NCI-H1092 (cell line): ENCODE measurements at places on chromosomes 2 and 18.
A peak's percentile ranks its signal among the peaks of the same experiment; 100 is the strongest.

DNA sequence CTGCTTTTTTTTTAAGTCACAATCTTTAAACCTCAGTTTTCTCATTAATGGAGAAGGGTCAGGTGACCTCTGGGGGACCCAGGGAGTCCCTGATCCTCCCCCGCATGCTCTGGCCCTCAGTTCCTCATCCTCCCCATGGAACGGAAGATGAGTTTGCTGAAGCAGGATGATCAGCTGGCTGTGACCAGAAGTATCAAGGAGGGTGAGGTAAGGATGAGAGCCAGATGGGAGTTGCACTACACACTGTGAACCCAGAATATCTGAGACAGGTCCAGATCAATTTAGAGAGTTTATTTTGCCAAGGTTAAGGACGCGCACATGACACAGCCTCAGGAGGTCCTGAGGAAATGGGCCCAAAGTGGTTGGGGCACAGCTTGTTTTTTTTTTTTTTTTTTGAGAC is 3.8 kb downstream of the CATIP start:
- DNase-seq = no peak

- DNase-seq = peak; percentile 91
Measured at GRCh38 chr18:60372596-60372995, at the start of gene MC4R. Gene MC4R (minus strand): TSS chr18:60372775. CDS start chr18:60372349, 426 bp downstream.

DNA sequence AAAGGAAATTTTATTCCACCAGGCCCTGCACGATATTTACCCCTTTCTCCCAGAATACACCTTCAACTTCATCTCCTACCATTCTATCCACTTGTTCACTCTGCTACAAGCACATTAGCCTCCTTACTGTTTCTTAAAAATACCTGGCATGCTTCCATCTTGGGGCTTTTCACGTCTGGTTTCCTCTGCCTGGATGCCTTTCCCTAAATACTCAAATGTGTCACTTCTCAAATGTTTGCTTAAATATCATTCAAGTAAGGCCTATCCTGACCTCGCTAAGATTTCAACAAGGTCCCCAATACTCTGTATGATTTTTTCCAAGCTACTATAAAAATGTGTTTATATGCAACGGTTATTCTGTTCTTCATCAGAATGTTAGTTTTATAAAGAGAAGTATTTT is 433.0 kb upstream of the CHAC2 start:
- DNase-seq = no peak

DNA sequence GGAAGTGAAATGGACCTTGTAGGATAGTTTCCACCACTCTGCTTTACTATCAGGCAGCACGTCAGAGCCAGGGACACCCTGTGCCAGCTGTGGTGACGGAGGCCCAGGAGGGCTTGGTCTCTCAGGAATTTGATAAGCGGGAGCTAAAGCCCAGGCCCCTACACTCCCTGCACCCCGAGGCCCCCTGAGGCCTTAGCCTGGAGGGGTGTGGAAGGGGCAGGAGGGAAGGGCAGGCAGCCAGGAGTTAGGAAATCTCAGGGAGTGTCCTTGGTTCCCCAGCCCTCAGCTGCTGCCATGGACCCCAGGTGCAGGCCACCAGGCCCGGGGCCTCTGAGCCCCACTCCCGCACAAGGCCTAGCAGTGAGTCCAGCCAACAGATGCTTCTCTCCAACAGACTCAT is 38.2 kb downstream of the PDIA6 start:
- no peak for DNase-seq

DNA sequence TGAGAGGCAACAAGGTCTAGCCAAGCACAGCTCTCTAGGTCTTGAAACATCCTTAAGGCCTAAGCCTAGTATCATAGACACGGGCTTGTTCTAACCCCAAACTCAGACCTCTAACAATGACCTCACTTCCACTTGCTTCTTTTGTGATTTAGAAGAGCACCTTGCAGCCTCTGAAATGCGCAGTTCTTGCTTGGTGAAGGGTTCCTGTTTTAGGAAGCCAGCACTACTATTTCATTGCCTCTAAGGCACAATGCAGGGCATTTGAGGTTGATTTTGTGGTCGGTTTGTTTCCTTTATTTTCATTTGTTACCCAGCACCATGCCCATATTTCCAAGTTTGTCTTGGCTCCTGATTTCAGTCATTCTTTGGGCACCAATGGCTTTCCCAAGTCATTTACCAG is 117.0 kb upstream of the CYP1B1 start:
- DNase-seq = no peak

GRCh38 chr18:5543036-5543680 is 639 bp downstream of the EPB41L3 start:
- no peak for DNase-seq

DNA sequence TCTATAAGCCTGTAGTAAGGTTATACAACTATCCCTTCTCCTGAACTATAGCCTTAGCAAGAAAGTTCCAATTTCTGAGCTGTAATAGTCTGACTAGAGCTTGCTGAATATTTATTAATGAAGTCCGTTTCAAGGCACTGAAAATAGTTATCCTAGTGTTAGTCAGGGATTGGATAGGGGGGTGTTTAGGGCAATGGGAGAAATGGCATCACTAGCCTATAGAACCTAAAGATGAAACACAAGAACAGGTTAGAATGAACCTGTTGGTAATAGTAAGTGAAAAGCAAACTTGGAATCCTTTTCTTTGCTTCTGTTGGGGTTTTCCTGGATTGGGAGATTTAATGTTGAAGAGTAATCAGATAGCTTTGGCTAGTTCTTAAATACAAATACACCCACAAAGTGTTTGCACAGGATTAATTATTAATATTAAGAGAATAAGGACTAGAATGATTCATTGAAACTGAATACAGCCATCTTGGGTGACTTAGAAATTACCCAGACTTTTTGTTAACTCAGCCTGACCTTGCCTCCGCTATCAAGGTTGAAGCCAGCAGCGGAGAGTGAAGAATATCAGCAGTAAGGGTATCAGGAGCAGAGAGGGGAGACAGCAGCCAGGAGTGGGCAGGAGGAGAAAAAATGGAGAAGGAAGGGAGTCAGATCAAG is 14.4 kb downstream of the CCNT2 start:
- no peak for DNase-seq

GRCh38 chr2:195594248-195594647 is 62.8 kb upstream of the SLC39A10 start:
- no peak for DNase-seq

GRCh38 chr2:173964565-173965371 is 405 bp downstream of the SP3 start:
- DNase-seq = peak; percentile 73

- no peak for DNase-seq
Measured at GRCh38 chr2:240585681-240586197, 795 bp upstream of the CAPN10 start.

DNA sequence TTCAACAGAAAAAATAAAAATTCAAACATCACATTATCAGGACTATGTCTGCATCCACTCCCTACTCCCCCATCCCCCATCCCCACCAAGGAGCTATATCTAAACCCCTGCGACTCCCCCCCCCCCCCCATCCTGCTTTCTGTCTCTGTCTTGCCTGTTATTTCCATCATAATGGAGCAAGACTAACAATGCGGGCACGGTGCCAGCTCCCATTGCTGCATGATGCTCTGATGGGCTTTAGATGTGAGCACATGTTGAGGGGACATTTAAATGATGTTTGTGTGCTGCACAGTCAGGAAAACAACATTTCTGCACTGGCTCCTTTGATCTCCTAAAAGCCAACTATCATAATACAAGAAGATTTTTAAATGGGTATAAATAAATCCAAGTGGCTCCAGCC is 644.2 kb upstream of the SETBP1 start:
- no peak for DNase-seq
